SW480 (cell line): ENCODE measurements at places on chromosomes 11 and 22.

- no peak for DNase-seq
Observed at GRCh38 chr11:111427471-111427912, 48.4 kb upstream of the POU2AF1 start.

DNA sequence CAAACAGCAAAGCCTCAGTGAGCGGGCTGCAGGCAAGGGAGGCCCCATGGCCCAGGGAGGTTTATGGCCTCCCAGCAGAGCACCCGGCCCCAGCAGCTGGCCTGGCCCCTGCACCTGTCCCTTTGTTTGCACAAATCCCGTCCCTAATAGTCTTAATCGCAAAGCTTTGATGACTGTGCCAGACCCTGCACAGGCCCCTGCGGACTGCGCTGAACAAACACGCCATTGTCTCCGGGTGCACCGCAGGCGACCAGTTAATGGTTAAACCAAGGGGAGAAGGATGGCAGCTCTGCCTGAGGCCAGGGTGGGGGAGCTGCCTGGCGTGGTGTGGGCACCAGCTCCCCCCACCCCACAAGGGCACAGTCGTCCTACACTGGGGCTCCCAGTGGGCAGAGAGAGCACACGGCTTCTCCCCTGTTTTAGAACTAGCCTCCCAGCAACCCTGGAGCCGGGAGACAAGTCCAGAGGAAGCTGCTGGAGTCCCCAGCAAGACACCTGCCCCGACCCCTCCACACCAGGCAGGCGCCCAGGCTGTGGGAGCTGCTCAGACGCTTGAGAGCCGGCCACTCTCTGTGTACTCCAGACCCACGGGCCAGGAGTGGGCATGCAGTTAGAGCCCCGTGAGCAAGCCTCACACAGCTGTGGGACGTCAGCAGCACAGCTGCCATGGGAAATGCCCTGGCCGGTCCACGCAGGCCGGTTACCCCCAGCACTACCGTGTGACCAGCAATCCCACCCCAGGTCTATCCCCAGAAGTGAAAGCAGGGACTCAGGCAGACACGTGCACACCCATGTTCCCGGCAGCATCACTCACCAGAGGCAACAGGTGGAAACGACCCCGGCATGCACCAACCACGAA, 39.7 kb upstream of the TH start:
- peak; percentile 99 for DNase-seq

DNA sequence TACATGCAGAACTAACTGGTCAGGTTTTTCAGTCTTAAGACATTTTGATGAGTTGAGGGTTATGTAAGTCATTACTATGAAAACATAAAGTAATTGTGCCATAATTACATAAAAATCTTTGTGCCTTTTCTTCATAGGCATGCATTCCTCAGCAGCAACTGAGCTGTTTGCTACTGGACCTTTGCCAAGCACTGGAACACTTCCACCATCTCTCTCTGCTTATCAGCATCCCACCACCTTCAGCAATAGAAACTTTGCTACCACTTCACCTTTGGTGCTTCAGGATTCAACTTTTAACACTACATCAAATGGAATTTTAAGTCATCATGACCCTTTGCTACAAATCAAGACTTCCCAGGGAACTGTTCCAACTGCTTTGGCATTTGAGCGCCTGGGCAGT, 39.0 kb downstream of the QSER1 start:
- no peak for DNase-seq

- peak; percentile 19 for DNase-seq
Observed at GRCh38 chr22:37018815-37019308, 385 bp downstream of the TST start.

GRCh38 chr11:105052487-105052886, 7.4 kb upstream of the CARD16 start:
- DNase-seq: no peak

- no peak for DNase-seq
Observed at GRCh38 chr11:111548525-111548924, 8.0 kb downstream of the LAYN start.

GRCh38 chr11:61966734-61967115, 709 bp downstream of the FTH1 start:
- DNase-seq: peak; percentile 41

- DNase-seq: peak; percentile 98
Observed at GRCh38 chr11:13216019-13216710, 61.4 kb upstream of the BMAL1 start.

GRCh38 chr11:83156144-83156995, 561 bp upstream of the PCF11 start:
- DNase-seq: peak; percentile 100

DNA sequence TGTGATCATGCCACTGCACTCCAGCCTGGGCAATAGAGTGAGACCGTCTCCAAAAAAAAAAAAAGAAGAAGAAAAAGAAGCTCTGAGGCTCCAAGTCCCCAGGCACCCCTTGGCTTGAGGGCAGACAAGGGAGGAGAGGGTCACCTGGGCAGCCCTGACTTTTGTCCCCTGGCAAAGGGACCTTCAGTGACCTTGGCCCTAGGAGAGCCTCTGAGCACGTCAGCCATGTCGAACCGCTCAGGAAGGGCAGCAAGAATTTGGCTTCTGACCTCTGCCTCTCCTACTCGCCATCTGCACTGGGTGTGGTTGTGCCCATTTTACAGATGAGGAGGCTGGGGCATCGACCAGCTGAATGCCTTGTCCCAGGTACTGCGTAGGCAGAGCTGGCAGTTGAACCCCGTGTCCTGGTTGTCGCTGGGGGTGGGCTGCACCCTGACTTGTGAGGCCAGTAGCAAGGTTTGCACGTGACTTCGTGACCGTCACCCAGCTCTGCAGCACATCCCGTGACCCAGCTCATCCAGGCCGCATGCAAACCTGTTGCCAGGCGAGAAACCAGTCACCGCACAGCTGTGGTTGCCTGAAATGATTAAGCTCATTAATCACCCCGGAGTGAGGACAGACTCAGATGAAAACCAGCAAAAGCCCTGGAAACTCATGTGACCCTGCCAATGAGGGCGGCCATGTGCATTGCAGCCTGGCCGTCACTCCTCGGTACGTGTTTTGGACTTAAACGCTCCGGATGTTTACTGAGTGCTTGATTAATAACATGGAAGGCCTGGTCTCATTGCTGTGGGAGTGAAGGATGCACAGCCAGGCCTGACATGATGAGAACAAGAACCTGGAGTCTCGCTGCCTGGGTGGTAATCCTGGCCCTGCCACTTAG, 47.7 kb upstream of the PPP6R3 start:
- no peak for DNase-seq

DNA sequence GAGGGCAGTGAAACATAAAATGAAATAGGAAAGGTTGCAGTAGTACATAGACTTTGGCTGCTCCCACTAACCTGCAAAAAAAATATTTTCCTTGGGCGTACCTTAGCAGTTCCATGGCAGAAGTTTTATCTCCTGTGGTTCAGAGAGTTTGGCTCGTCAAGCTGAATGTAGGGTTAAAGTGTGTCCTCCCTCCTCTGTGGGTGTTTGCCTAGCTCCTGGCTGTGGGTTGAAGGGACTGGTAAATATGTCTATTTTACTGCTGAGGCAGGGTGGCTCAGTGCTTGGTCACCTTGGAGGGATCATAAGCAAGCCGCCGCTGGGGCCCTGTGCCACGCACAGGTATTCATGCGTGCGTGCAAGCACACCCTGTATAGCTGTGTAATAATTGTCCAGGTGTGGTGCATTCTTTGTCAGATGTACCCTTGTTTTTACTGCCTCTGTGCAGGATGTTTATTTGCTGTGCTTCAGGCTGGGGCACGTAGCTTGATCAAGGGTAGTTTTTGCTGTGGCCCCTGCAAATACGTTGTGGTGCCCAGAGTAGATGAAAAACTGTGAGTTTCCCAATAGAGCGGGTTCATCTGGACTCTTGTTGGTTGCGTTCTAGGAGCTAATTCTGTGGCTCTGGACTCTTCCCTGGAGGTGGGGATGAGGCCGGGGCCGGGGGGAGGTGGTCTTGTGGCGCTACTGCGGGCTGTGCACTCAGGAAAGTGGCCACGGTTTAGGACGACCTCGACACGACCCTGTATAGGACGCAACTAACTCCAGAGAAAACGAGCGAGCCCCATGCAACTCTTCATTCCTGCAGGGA, 732 bp upstream of the SORL1 start:
- DNase-seq: peak; percentile 88

- no peak for DNase-seq
Observed at GRCh38 chr22:30792456-30792855, 97.8 kb downstream of the OSBP2 start.

DNA sequence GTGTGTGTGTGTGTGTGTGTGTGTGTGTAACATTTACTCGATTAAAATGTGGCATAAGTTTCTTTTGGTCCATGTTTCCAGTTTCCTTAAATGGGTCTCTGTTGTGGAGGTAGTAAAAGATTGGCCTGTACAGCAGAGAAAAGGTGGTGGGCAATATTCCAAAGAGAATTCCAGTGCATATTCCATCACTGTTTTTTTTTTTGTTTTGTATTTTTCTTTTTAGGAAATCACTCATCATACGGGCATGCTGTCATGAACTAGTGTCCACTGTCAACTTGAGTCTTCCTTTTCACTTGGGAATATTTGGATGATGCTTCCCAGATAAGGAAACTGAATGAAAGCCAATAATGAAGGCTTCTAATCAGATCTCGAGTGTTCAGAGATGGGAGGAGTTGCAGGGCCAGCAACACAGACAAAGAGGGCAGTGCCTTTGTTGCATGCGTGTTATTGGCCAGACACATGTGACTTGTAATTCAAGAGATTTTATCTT, 95.2 kb upstream of the PDGFD start:
- DNase-seq: no peak

- DNase-seq: no peak
Observed at GRCh38 chr11:27100534-27100933, 59.9 kb downstream of the BBOX1 start.

- DNase-seq: no peak
Observed at GRCh38 chr22:20834725-20835124, 23.9 kb downstream of the PI4KA start.

- DNase-seq: no peak
Observed at GRCh38 chr11:4511282-4512245, 29.1 kb downstream of the OR52K1 start.

- no peak for DNase-seq
Observed at GRCh38 chr11:112212710-112213109, 13.5 kb upstream of the PTS start.

GRCh38 chr11:131118247-131118646, 202.0 kb upstream of the SNX19 start:
- no peak for DNase-seq

GRCh38 chr11:64048042-64048854, 12.5 kb downstream of the FLRT1 start:
- no peak for DNase-seq

GRCh38 chr11:107916671-107917241, 11.5 kb upstream of the RAB39A start:
- no peak for DNase-seq

DNA sequence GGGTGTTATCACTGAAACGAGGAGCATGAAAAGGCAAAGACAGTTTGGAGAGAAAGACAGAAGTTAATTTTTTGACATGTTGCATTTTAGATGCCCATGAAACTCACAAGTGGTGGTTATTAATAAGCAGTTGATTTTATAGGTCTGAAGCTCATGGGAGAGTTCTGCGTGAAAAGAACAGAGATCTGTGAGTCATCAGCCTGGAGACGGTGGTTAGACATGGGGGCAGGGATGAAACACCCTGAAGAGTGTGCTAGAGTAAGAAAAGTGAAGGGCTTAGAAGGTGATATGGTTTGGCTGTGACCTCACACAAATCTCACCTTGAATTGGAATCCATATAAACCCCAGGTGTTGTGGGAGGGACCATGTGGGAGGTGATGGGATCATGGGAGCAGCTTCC, 289.1 kb upstream of the ISX start:
- no peak for DNase-seq

- DNase-seq: no peak
Observed at GRCh38 chr22:47442821-47443220, 680.4 kb downstream of the TBC1D22A start.

DNA sequence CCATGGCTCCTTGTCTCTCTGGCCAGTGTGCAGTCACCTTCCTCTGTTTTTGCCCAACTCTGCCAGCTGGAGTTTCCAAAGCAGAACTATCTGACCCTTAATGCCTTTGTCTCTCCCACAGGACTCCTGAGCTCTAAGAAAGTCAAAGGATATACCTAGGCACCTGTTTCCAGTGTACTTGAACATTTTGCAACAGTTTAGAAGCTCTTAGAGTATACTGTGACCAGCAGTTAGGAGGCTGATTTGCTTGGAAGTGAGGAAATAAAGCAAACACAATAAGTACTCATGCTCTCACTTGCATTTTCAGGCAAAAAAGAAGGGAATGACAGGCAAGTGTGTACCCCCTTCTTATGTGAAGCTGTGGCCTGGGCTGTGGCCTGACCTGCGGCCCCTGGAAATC, 204.3 kb upstream of the PLET1 start:
- DNase-seq: no peak

DNA sequence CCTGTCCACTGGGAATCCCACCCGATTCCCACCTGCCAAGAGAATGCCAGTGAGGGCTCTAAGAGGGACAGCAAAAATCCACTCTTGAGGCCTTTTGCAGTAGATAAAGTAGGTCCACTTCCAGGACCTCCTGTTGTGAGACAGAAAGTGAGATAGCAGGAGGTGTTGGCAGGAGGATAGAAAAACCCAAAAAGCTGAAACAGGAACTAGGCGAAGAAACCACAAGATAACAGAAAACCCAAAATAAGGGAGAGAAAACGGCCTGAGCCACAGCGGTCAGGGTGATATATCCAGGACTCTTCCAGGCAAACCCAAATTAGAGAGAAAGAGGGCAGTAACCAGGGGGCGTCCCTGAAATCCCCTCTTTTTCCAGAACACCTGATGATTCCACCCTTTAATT, 79.7 kb upstream of the LINC01488 start:
- no peak for DNase-seq

DNA sequence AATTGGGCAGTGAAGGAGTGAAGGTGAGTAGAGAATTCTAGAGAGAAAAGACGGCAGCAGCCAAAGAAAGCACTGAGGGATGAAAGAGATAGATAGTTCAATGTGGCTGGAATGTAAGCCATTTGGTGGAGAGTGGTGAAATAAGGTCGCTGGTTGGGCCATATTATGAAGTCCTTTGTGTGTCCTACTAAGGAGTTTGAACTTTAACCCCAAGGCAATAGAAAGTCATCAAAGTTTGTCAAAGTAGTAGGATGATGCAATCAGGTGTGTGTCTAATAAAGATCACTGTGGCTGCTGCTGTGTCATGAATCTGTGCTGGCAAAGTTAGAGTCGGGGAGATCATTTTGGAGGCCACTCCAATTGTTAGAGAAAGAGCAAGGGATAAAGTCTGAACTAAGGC, 18.7 kb downstream of the RNF121 start:
- peak; percentile 45 for DNase-seq
